ENCODE measurements at places on chromosomes 5 and 9.

DNA sequence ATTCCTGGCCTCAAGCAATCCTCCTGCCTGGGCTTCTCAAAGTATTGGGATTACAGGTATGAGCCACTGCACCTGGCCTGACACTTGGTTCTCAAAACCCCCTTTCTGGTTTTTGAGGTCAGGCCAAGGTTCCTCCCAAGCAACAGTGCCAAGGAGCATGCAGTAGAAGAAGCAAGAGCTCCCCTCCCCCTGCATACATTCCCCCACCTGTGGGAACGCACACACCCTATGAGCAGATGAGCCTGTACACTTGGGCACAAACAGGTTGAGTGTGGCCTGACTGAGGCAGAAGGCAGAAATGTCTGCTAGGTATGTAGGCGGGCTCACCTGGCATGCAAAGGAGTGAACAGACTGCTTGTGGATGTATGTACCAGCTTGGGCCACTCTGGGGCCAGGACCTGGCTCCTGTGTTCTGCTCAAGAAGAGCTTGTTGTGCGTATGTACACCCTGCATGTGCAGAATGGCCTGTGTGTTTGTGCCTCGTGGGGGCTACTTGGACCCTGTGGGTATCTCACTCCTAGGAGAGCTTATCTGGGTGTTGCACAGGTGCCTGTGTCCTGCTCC is 1.7 kb downstream of the GPRIN1 start:
- DNase-seq: no peak

GRCh38 chr5:102511666-102512065 is 12.9 kb upstream of the SLCO6A1 start:
- no peak for DNase-seq

DNA sequence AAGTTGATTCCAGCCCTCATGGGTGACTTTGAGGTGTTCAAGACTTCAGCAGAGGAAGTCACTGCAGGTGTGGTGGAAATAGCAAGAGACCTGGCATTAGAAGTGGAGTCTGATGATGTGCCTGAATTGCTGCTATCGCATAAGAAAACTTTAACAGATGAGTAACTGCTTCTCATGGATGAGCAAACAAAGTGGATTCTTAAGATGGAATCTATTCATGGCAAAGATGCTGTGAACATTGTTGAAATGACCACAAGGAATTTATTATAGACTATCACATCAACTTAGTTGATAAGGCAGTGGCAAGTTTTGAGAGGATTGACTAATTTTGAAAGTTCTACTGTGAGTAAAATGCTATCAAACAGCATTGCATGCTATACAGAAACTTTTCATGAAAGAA is 17.1 kb upstream of the POU4F3 start:
- DNase-seq: no peak

- no peak for DNase-seq
These were observed 16.6 kb upstream of the CARD19 start for GRCh38 chr9:93079371-93079770.

GRCh38 chr5:96718635-96719077 is 56.5 kb downstream of the CAST start:
- no peak for DNase-seq

DNA sequence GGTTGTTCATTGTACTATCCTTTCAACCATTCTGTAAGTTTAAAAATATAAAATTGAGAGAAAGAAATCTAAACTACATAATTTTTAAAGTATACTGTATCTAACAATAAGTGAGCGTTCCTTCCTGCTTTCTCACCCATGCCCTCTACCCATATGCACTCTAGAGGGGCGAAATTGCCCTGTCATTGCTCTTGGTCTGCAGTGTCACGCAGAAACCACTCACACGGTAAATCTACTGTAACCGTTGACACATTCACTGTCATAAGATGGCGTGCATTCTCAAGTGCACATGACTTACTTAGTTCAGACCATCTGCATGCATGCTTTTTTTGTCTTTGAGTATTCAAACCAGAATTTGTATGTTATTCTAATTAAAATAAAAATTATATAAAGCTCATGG is 55.7 kb upstream of the NIPBL start:
- DNase-seq: no peak

- no peak for DNase-seq
These were observed 7.6 kb downstream of the NTRK2 start for GRCh38 chr9:84677080-84677479.

DNA sequence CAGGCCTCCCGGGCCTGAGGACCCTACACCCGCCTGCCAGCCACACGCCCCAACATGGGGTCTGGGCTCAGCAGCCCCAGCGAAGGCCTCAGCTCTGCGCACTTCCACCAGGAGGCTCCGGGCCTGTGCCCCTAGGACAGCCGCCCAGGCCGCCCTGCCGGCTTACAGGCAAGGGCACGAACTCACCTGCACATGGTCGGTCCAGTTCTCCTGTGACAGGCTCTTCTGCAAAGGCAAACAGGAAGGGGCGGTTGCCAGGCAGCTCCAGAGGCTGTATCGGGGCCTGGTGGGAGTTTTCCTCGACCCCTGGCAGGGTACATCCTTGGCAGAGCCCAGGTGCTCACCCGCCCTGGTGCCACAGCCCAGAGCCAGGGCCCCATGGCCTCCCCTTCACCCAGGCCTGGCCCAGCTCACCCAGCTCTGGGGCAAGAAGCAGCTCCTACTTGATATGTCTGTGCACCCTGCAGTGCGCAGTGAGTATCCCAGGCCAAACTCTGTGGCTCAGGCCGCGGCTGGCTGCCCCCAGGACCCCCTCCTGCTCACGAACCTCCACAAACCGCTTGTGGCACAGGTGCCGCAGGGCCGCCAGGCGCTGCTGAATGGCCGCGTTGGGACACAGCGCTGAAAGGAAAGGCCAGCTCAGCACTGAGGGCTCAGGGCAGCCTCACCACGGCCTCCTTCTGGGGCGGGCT is 52.2 kb upstream of the NRARP start:
- DNase-seq: no peak

- peak; percentile 46 for DNase-seq
These were observed 144.8 kb upstream of the PIK3R1 start for GRCh38 chr5:68070591-68071281.

DNA sequence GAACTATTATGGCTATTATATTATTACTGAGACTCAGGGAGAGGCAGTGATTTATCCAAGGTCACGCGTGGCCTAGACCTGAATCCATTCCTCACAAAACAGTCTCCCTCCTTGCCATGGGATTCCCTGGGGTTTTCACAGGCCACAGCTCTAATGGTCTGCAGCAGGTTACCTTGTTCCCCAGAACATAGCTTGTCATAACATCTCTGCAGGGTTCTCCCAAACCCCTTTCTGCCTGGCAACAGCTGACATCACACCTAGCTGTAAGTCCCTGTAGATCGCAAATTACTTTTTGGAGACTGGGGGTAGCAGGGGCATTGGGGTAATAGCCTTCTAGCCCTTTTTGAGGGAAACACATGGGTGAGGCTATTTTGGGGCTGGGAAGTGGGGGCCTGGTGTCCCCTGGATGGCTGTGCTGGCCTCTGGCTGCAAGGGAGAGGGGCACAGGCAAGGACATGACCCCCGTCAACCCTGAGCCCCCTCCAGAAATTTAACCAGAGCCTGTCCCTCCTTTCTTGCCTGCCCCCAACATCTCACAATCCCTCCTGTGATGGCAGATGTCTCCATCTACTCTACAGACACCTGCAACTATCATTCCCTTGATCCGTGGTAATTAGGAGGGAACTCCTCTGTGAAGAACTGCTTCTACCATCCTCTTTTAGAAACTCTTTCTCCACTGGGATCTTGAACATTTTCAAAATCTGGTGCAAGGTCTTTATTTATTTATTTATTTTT is 1.3 kb downstream of the CD74 start:
- peak; percentile 80 for DNase-seq

DNA sequence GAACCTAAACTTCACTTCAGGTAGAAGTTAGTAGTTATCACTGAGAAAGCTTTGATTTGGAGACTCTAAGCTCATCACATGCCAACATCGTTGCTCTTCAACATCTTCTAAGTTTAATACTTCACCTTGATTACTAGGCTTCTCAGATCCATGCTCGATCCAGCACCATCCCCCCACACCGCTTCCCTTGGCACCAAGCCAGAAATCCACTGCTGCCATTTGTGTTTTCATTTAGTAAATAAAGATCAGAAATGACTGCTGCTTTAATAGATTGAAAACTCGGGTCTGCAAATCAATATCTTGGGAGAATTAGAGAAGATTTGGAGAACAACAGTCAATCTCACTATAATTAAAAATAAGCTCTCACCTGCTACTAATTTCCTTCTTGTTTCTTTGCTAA is 214.7 kb upstream of the NR4A3 start:
- DNase-seq: no peak
